ENCODE measurements at places on chromosomes 13 and 19.

GRCh38 chr13:95874286-95874685 lies 178.9 kb downstream of the UGGT2 start:
- DNase-seq: no peak

DNA sequence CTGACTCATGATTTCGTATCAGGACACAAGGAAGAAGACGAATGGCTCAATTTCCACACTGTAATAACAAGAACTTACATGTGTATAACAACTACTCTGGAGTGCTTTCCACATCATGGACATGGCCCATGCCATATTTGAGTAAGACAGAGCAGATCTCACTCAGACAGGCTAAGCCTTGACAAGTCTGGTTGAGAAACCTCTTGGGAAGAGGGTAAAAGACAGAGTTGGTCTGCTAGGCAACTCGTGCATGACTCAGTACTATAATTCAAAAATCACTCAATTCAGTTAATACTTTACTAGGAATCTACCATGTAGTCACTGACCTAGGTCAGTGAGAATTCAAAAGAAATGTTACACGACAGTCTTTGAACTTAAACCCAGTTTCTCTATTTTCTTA lies 5.7 kb upstream of the THSD1 start:
- DNase-seq: no peak

- no peak for DNase-seq
These were observed 53.3 kb downstream of the TEX26 start for GRCh38 chr13:30985637-30986205.

DNA sequence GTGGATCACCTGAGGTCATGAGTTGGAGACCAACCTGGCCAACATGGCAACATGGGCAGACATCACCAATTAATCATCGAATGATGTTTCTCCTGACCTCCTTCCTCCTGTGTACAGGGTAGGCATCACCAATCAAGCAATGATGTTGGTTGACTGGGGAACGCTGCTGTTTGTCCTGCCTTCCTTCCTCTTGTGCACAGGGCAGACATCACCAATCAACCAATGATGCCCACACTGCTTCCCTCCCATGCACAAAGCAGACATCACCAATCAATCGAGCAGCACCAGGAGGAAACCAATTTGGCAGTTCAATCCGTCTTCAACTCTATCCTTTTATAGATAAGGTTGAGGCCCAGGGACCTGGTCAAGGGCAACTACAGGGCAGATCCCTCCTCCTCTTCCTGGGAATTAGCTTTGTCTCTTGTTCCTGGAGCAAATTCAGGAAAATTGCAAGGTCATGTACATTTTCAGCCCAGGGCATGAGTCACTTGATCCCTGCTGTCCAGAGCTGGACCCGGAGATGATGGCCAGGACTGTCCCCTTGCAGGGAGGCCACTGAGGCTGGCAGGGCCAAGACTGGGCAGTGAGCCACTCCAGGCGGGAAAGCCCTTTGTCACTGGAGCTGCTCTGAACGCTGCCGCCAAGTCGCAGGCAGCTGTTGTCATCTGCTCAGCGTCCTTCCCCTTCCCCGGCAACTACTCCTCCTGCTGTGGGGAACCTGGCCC lies 5.3 kb upstream of the CSNK1G2 start:
- DNase-seq: peak; percentile 34

GRCh38 chr13:36030670-36031331 lies 100.4 kb downstream of the DCLK1 start:
- no peak for DNase-seq

GRCh38 chr19:55000761-55001160 lies 34.6 kb downstream of the NLRP2 start:
- DNase-seq: no peak

DNA sequence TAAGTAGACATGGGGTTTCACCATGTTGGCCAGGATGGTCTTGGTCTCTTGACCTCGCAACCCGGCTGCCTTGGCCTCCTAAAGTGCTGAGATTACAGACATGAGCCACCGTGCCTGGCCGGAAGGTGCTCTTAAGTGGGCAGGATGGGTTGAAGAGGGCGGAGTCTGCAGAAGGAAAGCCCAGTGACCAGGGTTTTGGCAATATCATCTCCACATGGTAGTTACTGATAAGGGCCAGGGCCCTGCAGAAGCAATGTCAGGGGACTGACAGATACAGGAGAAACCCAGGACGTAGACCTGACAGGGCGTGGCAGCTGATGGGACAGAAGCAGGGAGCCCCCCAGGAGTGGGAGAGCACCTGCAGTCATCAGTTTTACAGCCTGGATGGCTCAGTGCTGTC lies 45.7 kb upstream of the RNF113B start:
- no peak for DNase-seq

GRCh38 chr13:41061914-41062837 lies 867 bp downstream of the WBP4 start:
- DNase-seq: no peak

DNA sequence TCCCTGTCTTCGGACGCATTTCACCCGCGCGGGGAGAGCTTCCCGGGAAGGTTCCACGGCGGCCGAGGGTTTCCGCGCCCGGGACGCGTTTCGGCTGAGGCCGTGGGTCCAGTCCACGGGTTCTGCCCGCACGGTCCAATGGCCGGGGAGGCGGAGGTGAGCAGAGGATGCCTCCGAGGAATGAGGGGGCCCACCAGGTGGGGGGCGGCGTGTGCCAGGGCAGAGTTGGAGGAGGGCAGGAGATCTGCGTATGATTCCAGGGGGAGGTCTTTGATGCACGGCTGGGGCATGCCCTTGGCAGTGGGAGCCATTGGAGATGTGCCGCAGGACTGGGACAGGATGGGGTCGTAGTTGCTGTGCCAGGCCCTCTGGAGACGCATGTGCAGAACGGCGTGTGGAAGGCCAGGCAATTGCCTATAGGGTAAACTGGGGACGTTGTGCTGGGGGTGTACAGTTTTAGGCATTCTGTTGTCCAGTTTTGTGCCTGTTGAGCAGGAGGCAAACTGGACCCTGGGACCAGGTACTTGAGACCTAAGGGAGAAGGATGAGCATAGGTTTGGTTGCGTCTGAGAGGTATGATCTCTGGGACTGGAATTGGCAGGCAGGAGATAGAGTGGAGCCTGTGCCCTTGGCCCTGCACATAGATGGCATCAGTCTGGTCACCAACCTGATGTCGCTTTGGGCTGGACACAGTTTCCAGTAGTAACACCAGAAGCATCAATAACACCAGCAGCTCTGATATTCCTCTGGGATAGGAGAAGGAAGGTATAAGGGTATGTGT lies 751 bp downstream of the ZNF584 start:
- no peak for DNase-seq

GRCh38 chr19:40302224-40303011 lies 17.3 kb upstream of the AKT2 start:
- no peak for DNase-seq

DNA sequence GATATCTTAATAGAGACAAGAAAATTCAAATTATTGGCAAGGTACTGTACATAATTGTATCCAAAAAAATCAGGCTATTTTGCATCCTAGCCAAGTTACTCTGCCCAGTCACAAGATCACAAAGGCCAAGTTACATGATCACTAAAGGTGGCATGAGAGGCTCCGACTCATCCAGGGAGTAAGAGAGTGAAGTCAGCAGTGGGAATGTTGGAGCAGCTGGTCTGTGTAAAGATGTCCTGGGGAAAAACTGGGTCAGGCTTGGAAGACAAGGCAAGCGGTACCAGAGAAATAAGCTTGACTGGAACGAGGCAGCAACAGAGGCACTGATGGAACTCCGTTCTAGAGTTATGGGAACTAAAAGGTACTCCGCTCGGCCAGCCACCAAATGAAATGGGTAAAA lies 50.2 kb upstream of the PSG2 start:
- DNase-seq: no peak

DNA sequence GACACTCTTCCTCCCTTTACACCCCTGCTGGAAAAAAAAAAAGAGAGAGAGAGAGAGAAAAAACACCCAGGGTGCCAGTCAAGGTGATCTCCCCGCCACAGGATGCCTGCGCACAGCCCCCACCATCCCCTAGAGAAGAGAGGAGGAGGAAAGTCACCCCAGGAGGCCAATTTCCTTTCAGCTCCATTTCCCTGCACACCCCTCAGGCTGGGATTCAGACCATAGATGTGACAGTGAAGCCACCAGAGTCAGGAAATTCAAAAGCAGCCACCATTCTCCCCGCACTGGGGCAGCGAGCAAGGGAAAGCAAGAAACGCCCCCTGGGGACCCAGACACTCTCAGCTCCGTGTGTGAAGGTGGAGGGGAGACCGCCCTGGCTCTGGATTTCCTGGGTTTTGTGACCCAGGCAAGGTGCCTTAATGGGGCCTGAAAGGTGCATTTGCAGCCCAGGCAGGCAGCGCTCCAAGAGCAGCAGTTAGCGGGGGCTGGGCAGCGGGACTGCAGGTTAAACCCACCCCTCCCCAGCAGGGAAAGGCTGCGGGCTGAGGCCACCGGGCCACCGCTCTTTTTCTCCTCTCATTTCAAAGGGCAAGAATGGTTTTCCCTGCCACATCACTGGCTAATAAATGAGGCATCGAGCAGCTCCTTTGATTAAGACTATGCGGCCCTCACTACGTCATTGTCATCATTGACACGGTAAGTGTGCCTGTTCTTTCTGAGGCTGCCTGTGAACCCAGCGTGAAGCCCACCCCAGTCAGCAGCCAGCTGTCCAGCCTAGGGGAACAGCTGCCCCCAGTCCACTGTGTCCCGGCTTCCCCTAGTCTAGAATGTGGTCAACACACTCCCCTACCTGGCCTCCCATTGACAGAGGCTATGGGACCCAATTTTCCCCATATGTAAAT lies 83.8 kb upstream of the TM9SF2 start:
- no peak for DNase-seq

DNA sequence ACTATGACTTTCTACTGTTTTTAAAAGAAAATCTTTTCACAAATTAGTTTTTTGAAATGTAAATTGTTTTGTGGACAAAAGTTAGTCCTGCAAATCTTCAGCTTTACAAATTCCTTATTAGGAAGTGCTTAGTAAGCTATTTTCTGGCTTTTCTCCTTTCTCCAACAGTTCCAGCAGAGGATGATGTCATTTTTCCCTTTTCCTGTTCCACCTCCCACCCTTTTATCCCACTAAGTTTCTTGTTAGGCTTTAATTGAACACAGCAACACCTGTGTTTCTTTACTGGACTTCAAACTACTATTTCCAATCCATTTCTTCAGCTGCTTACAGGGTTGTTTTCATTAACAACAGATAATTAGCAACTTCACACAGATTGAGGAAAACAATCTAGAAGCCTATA lies 389.2 kb downstream of the NDFIP2 start:
- DNase-seq: no peak

- DNase-seq: no peak
These were observed 60.1 kb downstream of the RNASEH2B start for GRCh38 chr13:50969691-50970090.

- DNase-seq: no peak
These were observed 22.5 kb upstream of the SLC35E1 start for GRCh38 chr19:16594681-16595091.

GRCh38 chr13:44470638-44471562 lies 97.3 kb downstream of the SERP2 start:
- DNase-seq: no peak

- DNase-seq: no peak
These were observed 587.9 kb downstream of the LMO7 start for GRCh38 chr13:76223999-76224398.

DNA sequence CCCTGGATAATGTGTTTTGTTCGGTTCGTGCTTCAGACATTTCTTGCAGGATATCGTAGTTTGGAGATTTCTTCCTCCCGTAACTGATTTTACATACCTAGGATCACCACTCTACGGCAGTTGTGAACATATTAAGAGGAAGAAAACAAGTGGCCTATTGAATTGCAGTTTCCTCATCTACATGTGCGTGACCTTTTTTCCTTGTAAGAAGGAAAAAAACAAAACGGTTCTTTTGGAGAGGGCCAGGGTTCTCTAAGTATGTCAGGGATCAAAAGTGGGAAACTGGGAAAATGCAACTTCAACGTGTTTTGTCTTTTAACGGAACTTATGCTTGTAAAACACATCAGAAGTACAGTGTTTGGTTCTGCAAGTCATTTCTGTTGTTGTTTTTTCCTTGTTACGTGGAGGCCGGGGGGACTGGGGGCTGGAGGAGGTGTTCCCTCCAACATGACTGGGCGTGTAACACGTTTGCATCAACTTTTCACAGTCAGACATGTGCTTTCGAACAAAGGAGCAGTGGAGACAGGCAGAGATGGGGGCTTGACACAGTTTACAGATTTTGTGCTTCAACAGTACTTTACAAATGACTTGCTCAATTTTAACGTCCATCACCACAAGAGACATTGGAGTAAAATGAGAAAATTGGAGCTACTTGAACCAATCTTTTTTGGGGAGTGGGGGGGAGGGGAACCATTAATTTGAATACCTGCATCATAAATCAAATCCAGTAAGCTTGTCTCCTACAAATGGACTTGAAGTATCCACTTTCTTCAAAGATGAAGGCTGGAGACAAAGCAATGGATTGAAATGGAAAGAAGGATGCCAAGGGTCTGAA lies 3.8 kb downstream of the ZC3H4 start:
- DNase-seq: peak; percentile 71

DNA sequence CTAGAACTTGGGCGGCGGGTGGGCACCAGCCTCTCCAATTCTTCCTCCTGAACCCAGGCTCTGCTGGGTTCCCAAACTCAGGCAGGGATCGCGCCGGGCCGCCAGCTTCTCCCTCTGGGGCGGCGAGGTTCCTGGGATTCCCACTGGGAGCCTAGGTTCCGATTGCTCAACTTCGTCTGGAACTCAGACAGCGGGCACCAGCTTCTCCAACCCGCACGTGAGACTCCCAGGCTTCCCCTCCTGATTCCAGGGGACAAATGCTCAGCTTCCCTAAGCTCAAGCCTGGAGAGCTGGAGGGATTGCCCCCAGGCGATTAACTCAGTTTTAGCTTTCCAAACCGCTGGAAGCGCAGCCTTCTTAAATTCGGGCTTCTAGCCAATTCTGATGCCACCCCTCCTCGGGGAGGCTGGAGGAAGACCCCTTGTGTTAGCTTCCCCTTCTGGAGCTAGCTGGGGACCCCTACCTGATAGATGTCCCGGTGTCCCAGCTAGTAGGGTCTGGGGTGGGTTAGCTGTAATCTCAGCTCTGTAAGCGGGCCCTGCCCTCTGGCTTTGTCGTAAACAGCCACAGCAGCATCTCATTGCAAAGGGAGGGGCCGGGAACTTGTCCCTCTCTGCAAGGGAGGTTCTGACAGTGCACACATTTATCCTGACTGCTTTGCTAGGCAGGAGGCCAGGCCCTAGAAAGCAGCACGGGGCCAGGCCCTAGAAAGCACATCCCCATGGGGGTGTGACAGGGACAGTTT lies 671 bp downstream of the MCOLN1 start:
- no peak for DNase-seq

Measured in natural killer cell treated with Interleukin-12 subunit alpha and Interleukin-12 subunit beta and Interleukin-15 and Interleukin-18, amount 100 ng/mL, for 72 hours (primary cell).